ENCODE measurements at places on chromosomes 12 and 14.
A peak's percentile ranks its signal among the peaks of the same experiment; 100 is the strongest.

DNA sequence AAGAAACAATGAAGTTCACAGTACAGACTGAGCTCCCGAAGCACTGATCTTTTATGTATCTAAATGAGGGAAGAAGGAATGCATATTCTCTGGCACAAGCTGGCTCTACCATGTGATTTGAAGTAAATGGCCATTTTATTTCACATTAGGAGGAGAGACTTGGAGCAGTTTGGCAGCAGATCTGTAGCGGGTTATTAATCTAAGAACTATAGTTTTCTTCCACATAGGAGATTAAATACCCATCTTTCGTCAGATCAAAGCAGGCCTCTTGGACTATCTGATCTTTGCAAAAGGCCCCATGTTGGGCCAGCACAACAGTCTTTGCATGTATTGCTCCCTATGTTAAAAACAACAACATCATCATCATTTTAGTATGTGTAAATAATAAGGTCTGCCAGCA lies 477.8 kb downstream of the ZFP36L1 start:
- no peak for DNase-seq

- DNase-seq = no peak
Measured at GRCh38 chr12:27865421-27865820, 85.4 kb upstream of the MANSC4 start.

DNA sequence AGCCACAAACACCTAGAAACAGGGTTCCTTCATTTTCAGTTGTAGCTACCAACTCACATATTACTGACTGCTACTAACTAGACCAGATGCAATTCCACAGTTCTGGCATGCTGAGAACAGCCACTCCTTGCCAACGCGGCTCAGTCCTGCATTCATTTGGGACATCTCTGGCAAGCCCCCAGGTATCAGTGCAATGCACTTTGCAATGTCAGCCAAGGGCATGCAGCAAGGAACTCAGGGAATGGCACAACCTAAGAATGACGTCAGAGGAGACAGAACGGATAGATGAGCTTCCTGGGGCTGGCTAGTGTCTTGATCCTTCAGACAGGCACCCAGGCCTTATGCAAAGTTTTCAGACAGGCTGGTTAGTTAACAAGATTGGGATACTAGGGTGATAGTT lies 29.6 kb downstream of the MAP3K9 start:
- DNase-seq = no peak

- no peak for DNase-seq
Measured at GRCh38 chr14:63524537-63525155, 18.5 kb downstream of the PPP2R5E start.

DNA sequence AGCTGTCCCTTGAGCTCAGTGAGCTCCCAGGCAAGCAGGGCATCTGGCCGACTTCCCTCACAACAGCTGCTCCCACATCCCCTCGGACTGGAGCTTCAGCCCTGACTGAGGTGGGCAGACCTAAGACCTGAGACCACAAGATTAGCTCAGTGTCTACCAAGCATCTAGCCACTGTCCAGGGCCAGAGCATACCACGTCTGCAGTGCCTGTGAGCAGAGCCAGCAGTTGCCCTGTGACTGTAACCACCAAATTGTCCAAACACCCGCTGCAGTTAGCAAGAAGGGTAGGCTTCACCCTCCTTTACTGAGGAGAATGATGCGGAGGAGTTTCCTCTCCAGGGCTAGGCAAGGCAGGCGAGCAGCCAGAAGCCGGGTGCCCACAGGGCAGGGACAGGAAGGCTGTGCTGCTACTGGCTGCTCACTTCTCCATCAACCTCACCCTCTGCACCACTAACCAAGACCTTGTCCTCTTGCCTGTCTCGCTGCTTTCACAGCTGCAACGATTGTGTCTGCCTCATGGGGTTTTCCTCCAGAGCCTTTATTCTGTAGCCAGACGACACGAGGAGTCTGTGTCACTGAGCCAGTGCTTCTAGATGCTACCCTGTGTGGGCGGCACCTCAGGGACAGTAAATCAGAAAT lies 53.9 kb downstream of the ANAPC7 start:
- peak; percentile 42 for DNase-seq

DNA sequence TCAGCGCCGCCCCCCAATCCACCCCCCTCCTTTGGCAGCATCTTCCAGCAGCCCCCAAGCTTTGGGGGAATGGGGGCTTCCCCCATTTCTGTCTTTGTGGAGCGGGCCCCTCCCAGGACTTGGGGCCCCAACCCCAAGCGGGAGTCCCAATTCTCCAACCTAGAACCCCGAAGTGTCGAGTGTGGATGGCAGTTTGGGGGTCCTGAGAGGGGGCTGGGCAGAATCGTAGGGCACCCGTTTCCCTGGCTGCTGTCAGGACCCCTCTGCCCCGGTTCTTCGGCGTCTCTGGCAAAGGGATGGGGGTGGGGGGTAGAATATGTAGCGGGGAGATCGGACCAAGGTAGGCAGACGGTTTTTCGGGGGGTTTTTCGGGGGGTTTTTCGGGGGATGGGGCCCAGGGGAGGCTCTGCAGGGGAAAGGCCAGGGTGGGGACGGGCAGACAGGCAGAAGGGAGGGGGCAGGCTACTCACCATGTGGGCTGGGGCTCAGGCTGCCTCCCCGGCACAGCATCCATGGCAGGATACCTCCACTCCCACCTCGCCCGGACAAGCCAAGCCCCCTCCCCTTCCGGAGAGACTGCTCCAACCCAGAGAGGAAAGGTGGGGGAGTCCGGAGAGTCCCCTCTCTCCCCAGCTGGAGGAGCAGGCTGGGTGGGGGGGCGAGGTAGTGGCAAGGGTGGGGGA lies 739 bp downstream of the JPH4 start:
- no peak for DNase-seq

GRCh38 chr14:22849212-22849819 lies 12.9 kb downstream of the MMP14 start:
- no peak for DNase-seq

DNA sequence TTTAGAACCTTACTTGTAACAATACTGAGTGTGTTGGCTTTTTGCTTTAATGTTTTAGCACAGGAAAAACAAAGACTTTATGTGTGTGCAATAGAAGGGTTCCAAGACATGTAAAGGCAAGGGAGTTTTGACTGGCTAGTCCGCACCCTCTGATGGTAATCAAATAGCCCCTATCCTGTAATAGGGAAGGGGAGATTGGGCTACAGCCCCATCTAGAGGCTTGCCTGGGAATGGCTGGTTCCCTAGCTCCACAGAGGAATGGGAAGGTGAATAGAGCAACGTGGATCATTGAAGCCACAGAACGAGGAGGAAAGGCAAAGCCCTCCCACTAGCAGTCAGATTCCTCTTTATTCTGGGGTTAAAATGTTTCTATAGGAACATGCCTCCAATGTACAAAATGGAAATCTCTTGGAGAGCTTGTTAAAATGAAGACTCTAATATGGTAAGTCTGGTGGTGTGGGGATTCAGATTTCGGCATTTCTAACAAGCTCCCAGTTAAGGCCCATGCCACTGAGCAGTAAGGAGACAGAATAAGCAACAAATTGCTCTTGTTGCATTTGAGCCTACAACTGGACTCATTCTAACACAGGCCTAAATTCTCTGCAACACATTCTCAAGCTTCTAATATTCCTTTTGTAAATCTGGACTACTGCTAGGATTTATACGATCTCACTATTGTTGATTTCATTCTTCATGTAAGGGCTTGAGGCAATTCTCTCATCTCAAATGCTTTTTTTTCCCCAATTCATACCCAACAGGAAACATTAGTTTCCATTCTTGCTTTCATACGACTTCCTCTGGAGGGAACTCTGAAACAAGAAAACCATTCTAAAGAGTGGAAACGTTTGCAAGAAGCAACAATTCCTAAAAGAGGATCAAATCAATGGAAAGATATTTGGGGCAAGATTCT lies 57.1 kb downstream of the NIN start:
- DNase-seq = no peak

DNA sequence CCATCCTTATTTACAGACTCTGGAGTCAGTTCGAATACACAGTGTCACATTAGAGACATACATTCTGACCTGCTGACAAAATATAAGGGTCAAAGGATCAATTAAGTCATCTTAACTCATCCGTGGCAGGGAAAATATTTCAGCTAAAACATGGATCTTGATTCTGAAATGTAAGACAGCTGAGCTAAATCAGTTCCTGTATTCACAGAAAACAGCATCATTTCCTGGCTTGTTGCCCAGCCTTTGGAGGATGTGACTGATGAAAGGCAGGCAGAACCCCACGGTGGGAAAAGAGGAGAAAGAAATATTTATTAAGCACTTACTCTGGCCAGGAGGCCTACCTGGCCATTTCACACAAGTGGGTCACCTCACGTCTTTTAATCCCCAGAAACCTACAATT lies 101.9 kb downstream of the GAS2L3 start:
- no peak for DNase-seq

GRCh38 chr14:85564841-85565527 lies 35.0 kb downstream of the FLRT2 start:
- no peak for DNase-seq

GRCh38 chr12:132449565-132450417 lies 40.2 kb upstream of the FBRSL1 start:
- no peak for DNase-seq

GRCh38 chr12:102438047-102438826 lies 42.1 kb downstream of the IGF1 start:
- DNase-seq = no peak

- peak; percentile 14 for DNase-seq
Measured at GRCh38 chr14:75981426-75982265, at the start of gene TGFB3. Gene TGFB3, minus strand, starts transcription at chr14:75981995. Its CDS starts 1,102 bp downstream, at chr14:75980893.

DNA sequence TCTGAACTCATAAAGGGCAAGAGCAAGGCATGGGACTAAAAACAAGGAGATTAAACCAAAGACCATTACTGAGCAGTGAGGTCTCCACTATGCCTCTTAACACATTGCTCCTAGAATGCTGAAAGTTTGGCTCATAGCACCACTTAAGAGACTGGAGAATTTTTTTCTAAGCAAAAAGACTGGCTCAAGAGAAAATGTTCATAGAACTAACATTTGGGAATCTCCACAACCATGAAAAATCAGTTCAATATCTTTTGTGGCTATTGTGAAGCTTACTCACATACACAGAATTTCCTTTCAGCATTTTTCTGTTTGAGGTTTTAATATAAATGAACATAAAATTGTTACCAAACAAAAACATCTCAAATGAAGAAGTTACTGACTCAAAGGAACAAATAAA lies 255.8 kb downstream of the CCDC91 start:
- no peak for DNase-seq
